ENCODE measurements at places on chromosomes 11 and 22. TPM values are rescaled to one million over a fixed set of nuclear protein-coding genes. Genes with fewer than 3 reads are reported as not detected.

DNA sequence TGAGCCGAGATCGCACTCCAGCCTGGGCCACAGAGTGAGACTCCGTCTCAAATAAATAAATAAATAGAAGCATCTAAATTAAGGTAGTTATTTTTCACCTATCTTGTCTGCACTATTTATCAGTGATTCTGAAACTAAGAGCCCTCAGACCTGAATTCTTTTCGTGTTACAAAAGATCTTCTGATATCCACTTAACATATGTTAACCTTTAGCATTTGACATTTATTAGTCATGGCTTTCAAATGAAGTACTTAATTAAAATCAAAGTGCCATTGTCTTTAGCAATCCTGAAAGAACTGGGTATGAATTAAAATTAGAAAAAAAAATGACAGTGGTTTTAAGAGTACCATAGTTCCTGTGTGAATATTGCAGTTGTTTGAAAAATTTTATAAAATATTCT is 99.1 kb upstream of the TIMP3 start:
- no peak for DNase-seq

DNA sequence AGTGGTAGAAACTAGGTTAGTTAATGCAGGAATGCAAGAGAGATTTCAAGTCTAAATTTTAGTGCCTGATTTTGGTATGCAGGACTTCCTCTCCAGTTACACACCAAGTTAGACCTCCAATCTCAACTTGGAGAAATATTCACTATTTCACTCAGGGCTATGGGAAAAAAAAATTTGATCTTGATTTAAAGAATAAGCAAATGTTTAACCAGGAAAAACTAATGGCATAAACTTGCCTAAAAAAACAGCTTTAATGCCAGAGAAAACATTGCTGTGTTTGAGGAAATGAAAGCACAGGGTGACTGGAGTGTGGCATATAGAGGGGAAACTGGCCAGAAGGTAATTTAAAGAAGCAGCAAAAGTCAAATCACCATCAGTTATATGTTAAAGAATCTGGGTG is 575.4 kb upstream of the LRRC4C start:
- DNase-seq: no peak

DNA sequence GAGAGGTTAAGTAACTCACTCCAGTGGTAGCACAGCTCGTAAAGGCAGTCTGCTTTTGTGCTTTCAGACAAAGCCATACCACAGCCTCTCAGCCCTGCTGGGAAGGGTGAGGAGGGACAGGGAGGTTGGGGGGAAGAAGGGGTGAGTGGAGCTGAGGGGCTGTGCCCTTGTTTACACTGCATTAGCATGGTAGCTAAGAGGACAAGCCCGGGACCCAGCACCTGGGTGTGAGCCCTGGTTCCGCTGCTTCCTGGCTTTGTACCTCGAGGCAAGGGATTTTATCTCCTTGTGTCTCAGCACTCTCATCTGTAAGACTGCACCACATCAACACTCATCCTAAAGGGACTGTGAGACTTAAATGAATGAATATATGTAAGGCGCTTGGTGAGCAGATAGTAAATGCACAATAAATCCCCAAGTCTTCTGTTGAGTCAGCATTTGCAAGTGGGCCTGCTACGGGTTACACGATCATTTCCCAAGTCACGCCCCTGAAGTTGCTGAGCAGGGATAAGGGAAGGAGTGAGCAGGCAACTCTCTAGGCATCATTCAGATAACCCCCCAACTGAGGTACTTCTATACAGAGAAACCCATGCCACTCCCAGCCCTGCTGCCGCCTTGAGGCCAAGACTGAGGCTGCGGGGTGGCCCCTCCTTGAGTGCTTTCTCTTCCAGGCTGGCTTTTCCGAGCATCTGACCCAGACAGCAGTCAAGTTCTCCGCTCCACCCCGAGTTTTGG is 7.5 kb downstream of the RASD2 start:
- no peak for DNase-seq

DNA sequence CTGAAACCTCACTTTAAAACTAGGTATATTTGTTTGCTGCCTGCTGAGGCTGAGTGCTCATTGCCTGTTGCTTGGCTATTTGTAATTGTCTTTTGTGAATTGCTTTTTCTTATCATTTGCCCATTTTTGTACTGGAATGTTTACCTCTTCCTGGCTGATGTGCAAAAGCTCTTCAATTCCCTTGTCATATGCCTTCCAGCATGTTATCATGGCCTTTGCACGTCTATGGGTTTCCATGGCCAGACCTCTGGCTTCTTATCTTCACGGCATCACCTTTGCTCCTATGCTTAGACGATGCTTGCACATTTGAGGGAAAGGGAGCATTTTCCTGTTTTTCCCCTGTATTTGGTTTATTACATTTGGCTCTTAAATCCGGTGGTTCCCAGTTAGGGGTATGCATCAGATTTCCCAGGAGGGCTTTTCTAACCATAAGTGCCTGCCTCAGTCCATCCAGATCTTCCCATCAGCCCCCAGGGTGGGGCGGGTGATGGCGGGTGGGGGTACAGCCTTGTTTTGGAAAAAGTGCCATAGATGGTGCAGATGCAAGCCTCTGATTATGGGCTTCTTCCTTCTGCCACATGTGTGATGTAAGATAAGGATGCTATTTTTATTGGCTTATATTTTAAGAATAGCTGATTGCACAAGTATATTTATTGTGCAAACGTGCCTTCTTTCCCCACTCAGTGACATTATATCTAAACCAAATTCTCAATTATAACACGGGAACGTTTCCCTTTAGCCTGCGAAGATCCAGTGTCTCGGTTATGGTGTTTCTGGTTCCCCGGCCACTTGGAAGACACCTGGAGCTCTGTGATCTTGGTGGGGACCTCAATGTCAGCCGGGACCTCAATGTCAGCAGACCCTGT is 70.6 kb upstream of the SEPTIN5 start:
- no peak for DNase-seq

DNA sequence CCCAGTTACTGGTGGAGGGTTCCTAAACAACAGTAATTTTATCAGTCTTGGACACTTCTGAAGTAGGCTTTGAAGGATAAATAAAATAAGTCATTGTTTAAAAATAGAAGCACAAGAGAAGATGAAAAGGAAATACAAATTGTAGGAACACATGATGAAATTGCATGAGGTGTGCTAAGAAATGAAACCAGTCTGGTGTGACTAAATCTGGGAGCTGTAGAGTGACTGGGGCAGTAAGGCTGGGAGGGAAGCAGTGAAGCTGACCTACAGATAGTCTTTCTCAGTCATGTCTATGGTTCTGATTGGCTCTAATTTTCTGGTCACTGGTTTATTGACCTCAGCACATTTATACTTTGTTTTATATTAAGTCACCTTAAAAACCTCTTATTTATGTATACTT is 139.1 kb downstream of the SLC17A6 start:
- DNase-seq: no peak

DNA sequence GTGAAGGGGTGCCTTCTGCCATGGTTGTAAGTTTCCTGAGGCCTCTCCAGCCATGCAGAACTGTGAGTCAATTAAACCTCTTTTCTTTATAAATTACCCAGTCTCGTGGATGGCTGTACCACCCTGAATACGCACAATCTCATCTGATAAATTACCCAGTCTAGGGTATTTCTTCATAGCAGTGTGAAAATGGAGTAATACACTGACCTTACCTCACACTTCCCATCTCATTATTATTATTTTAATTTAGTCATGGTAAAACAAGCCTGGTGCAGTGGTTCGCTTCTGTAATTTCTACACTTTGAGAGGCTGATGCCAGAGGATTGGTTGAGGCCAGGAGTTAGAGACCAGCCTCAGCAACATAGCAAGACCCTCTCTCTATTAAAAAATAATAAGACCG is 30.5 kb upstream of the CYB5R3 start:
- DNase-seq: no peak

DNA sequence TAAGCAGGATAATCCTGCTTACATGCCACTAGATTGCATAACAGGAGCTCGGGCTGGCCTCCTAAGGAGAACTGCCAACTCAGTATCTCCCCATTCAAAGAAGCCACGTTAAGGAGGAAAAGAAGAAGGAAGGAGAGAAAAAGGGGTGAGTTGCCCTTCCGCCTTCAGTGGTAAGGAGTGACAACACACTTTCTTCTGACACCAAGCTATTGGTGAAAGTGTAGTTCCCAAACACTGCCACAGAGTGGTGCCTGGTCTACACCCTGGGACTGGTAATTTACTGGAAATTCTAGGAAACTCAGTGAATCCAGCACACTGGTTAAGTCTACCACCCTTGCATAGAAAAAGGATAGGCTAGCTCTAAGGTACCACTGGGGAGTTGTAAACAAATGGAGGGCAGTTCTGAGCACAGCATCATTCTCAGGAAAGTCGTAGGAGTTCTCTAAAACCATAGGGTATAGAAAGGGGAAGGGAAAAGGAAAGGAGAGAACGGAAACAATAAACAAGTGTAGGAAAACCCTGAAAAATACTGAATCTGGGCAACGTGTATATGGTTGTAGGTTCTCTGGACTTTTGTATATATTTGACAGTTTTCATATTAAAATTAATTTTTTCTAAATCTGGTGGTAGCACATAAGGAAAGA is 58.2 kb downstream of the RRAS2 start:
- DNase-seq: peak; percentile 35

DNA sequence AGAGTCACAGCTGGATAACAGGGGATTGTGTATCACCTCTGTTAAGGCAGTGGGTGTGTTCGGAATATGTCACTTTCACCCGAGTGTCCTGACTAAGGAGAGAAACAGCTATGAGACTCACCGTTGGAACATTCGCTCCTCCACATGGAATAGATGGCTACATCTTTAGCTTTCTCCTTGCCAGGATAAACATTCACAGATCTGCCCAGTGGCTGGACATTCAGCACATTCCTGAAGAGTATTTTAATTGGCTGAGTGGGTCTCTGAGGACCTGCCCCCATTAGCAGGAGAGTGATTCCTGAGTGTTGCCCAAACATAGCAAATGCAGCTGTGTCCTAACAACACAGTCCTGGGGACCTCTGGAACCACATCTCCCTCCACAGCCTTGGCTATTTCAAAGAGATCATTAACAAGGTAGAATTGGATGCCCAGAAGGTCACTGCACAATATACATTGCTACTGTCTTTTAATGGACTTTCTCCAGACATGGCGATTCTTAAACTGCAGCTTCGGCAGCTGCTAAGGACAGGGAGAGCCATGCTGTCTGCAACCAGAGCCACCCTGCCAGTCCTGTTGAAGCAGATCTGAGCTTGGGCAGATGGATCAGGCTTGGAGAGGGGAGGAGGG is 435.0 kb upstream of the CADM1 start:
- DNase-seq: no peak

- no peak for DNase-seq
Observed at GRCh38 chr11:10438458-10438857, 16.6 kb upstream of the AMPD3 start.

GRCh38 chr22:46673662-46674236 is 53.6 kb downstream of the GRAMD4 start:
- peak; percentile 18 for DNase-seq

GRCh38 chr11:120337355-120338106 is 1.3 kb downstream of the ARHGEF12 start:
- no peak for DNase-seq

GRCh38 chr11:41309111-41309522 is 150.3 kb downstream of the LRRC4C start:
- no peak for DNase-seq

- DNase-seq: no peak
Observed at GRCh38 chr11:15493921-15494620, 379.3 kb downstream of the INSC start.

DNA sequence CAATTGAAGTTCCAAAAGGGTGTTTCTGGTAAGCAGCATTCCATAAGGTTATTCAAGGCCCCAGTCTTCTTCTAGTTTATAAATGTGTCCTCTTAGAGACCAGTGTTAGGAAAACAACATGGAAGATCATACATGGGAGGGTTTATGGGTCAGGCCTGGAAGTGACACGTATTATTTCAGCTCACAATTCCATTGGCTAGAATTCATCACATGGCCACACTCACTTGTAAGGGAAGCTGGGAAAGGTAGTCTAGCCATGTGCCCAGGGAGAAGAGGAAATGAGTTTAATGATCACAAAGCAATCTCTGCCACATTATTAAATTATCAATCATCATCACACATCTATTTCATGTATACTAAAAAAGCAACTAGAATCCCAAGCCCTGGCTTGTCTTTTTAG is 181.7 kb upstream of the TBCEL start:
- no peak for DNase-seq

DNA sequence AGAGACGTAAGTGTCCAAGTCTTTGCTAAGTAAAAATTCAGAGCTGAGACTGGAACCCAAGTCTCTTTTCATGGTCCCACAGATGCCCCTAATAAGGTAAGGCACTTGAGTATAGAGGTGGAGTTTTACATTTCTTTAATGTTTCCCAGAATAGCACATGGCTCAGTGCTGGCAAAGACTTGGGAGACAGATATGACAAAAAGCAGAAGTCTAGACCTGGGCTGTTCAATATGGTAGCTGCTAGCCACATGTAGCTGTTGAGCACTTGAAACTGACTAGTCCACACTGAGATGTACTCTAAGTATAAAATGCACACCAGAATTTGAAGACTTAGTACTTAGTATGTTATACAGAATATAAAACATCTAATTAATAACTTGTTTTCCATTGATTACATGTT is 17.6 kb downstream of the VSTM5 start:
- no peak for DNase-seq

NPAS4 gene
- not detected for total RNA-seq

FJX1 gene
- 3.8 TPM for total RNA-seq

GRAP2 gene
- 193 TPM for total RNA-seq

FBXO7 gene
- 100 TPM for total RNA-seq

E2F8 gene
- total RNA-seq: 5.5 TPM

CFAP68 gene
- total RNA-seq: 24.0 TPM

DDI1 gene
- not detected for total RNA-seq

SMC1B gene
- total RNA-seq: 0.19 TPM

LRRC55 gene
- total RNA-seq: 2.0 TPM
